HCT116 (cell line): ENCODE measurements at places on chromosomes 1 and 21. TPM values are rescaled to one million over a fixed set of nuclear protein-coding genes. Genes with fewer than 3 reads are reported as not detected.

The NSL1 gene
- total RNA-seq, result 36.4 TPM

The MRPL37 gene
- 132 TPM for total RNA-seq

The AGBL4 gene
- total RNA-seq, result not detected

The C1orf87 gene
- total RNA-seq, result not detected

The DISC1 gene
- total RNA-seq, result 1.8 TPM

The ITPKB gene
- total RNA-seq, result 4.4 TPM

The BSND gene
- not detected for total RNA-seq

The KRTAP21-2 gene
- not detected for total RNA-seq

The LMX1A gene
- total RNA-seq, result not detected

The AMY1A gene
- not detected for total RNA-seq

The MANEAL gene
- 17.3 TPM for total RNA-seq

The HMGCS2 gene
- 0.20 TPM for total RNA-seq

GRCh38 chr21:36424592-36424991 is 39.4 kb downstream of the CHAF1B start:
- DNase-seq, result no peak
- peaks cover 7% of the 10 kb centered on the region for H3K4me1 ChIP-seq
- H3K4me3 ChIP-seq, result no peak overlapping the region
- no peaks in the 10 kb centered on the region for H3K36me3 ChIP-seq
- no peaks in the 10 kb centered on the region for H3K27me3 ChIP-seq
- H3K27ac ChIP-seq, result no peak overlapping the region

- H3K27me3 ChIP-seq, result no peaks in the 10 kb centered on the region
- no peak for DNase-seq
- H3K27ac ChIP-seq, result no peak overlapping the region
Measured at GRCh38 chr1:31503570-31503969, 72.7 kb upstream of the TINAGL1 start.

- no peaks in the 10 kb centered on the region for H3K36me3 ChIP-seq
- no peak overlapping the region for H3K4me3 ChIP-seq
- no peak for DNase-seq
- peaks cover 85% of the 10 kb centered on the region for H3K27me3 ChIP-seq
- no peak overlapping the region for H3K27ac ChIP-seq
Measured at GRCh38 chr1:34650800-34651199, 104.0 kb upstream of the GJB5 start.

GRCh38 chr1:74485622-74486021 is 26.8 kb downstream of the LRRC53 start:
- no peaks in the 10 kb centered on the region for H3K36me3 ChIP-seq
- no peak overlapping the region for H3K27ac ChIP-seq
- no peak overlapping the region for H3K4me3 ChIP-seq
- peaks cover 18% of the 10 kb centered on the region; the same call in 1 of the 2 replicates for H3K27me3 ChIP-seq

DNA sequence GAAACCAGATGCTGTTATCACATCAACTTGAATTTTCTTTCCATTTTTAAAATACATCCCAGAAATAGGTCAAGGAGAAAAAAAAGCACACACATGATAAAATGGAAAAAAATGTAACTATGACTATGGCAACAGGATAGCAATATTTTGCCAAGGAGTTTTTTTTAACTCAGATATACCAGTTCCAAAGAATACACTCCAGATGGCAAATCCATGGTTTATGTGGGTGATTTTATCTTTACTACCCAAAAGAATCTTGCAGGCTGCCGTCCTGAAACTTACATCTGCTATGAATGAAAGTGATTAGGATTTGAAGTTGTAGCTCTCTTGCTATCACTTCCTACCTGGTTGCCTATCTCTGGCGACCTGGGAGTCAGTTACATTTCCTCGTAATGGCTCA is 91.0 kb upstream of the PLPPR4 start:
- H3K36me3 ChIP-seq, result no peaks in the 10 kb centered on the region
- no peaks in the 10 kb centered on the region for H3K27me3 ChIP-seq
- no peak for DNase-seq
- H3K4me1 ChIP-seq, result no peaks in the 10 kb centered on the region; the same call in 1 of the 2 replicates
- H3K4me3 ChIP-seq, result no peak overlapping the region

DNA sequence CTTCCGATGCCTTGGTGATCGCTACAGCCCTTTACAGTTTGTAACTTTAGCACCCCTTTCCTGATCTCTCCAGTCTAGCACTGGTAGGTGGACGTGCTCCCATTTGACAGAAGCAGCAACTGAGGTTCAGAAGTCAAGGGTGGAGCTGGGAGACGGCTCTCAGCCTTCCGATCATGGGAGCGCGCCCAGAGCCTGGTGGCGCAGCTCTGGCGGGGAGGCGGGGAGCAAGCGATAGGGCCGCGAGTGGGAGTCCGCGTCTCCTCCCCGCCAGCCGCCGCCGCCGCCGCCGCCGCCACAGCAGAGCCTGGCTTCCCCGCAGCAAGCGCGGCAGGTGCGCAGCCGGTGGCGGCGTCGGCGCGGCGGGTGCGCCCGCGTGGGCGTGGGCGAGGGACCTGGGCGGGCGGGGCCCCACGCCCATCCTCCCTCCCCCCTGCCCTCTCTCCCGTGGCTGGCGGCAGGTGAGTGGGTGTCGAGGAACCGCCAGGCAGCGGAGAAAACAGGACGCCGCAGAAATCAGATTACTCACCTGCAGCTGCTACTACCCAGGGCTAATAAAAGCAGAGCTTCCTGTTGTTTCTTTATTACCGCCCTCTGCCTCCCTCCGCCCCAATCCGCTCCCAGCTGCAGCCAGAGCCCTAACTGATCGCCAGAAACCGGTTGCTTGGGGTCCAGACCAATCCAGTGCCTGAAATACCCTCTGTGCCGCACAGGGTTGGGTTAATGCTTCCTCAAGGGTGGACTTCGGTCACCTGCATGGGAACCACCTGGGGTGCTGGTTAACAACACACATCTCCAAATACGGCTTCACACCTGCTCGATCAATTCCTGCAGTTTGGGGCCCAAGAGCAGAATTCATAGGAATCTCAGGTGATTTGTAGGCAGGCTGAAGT is 60.2 kb upstream of the ID3 start:
- H3K27ac ChIP-seq, result no peak overlapping the region; the same call in 1 of the 2 replicates
- H3K4me1 ChIP-seq, result peaks cover 11% of the 10 kb centered on the region
- H3K27me3 ChIP-seq, result no peaks in the 10 kb centered on the region
- H3K4me3 ChIP-seq, result peak overlapping the region; percentile 35
- H3K36me3 ChIP-seq, result no peaks in the 10 kb centered on the region

GRCh38 chr1:241048622-241049021 is 308.4 kb downstream of the RGS7 start:
- H3K27ac ChIP-seq, result no peak overlapping the region
- H3K27me3 ChIP-seq, result no peaks in the 10 kb centered on the region
- no peaks in the 10 kb centered on the region for H3K36me3 ChIP-seq
- no peaks in the 10 kb centered on the region for H3K4me1 ChIP-seq

DNA sequence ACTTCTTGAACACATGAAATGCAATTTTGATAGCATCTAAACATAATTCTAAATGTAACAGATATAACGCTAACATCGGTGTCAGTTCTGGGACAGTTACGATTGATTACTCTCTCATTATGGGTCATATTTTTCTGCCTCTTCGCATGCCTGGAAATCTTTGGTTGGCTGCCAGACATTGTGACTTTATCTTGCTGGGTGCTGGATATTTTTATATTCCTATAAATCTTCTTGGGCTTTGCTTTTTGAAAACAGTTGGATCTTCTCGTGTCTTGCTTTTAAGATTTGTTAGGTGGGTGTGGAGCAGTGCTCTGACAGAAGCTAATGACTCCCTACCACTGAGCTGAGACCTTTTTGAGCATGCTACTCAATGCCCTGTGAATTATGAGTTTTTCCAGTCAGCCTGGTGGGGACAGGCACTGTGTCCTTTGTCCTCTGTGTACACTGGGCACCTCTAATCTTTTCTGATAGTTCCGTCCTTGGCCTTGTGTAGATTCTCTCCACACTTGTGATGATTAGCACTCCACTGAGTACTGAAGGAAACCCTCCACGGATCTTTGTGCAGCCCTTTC is 28.0 kb upstream of the EDARADD start:
- H3K4me3 ChIP-seq, result no peak overlapping the region
- H3K27me3 ChIP-seq, result no peaks in the 10 kb centered on the region
- H3K4me1 ChIP-seq, result no peaks in the 10 kb centered on the region

DNA sequence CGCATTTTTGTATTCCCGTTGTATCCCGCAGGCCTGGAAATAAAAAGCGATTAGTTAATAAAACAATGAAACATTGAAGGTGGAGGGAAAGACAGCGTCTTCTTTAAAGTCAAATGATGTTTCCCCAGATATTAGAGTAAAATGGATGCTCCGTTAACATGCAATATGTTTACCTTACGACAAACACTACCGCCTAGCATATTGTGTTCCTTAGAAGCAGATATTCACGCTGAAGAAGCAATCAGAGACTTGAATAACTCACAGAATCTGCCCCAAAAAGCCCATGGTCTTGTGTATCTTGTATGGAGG is 583 bp upstream of the B4GALT3 start:
- peaks cover 32% of the 10 kb centered on the region for H3K4me1 ChIP-seq
- DNase-seq, result no peak
- peak overlapping the region; percentile 93 for H3K4me3 ChIP-seq

DNA sequence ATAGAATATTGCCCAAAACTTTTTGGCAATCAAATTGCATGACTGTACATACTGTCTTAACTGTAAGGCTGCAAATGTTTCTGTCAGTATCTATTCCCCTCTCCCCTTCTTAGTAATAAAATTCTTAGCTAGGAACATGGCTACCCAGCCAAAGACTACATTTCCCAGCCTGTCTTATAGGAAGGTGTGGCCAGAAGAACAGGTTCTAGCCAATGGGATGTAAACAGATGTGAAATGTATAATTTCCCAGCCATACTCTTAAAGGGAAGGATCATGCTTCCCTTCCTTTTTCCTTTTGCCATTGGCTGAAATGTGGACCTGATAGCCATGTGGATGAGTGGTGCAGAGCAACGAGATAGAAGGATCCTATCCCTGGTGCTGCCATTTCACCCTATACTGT is 7.0 kb upstream of the HIVEP3 start:
- no peak for DNase-seq
- H3K4me1 ChIP-seq, result peaks cover 8% of the 10 kb centered on the region

- no peak overlapping the region for H3K27ac ChIP-seq
- H3K27me3 ChIP-seq, result peaks cover 52% of the 10 kb centered on the region
- H3K36me3 ChIP-seq, result no peaks in the 10 kb centered on the region
- no peak for DNase-seq
- no peaks in the 10 kb centered on the region for H3K4me1 ChIP-seq
Measured at GRCh38 chr1:7110321-7110720, 325.1 kb downstream of the CAMTA1 start.

DNA sequence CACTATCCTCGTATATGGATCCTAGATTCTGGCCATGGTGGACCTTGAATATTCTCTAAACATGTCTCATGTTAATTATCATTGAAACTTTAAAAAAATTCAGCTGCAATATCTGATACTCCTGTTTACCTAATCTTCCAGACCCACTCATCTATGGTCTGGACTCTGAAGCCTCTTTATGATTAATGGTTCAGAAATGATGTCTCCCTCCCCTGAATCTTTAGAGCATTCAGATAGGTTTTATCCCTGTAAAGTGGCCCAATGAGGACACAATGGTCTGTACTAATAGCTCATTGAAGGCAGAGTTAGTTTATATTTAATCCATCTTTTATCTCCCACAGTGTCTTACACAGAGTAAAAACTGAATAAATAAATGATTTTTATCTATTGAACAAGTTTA is 53.0 kb upstream of the DUSP10 start:
- H3K27ac ChIP-seq, result no peak overlapping the region
- H3K27me3 ChIP-seq, result no peaks in the 10 kb centered on the region
- no peak overlapping the region for H3K4me3 ChIP-seq
- H3K4me1 ChIP-seq, result no peaks in the 10 kb centered on the region
- no peak for DNase-seq

GRCh38 chr1:93814795-93815340 is 64.1 kb downstream of the DNTTIP2 start:
- H3K27me3 ChIP-seq, result no peaks in the 10 kb centered on the region
- peaks cover 34% of the 10 kb centered on the region for H3K4me1 ChIP-seq
- no peaks in the 10 kb centered on the region for H3K36me3 ChIP-seq
- H3K4me3 ChIP-seq, result no peak overlapping the region

- DNase-seq, result no peak
- no peaks in the 10 kb centered on the region for H3K27me3 ChIP-seq
- H3K4me3 ChIP-seq, result no peak overlapping the region
- H3K36me3 ChIP-seq, result no peaks in the 10 kb centered on the region
- no peak overlapping the region for H3K27ac ChIP-seq
Measured at GRCh38 chr1:118049981-118050380, 120.4 kb downstream of the WDR3 start.

GRCh38 chr21:28427394-28428022 is 565.2 kb downstream of the LTN1 start:
- H3K4me3 ChIP-seq, result no peak overlapping the region
- no peaks in the 10 kb centered on the region for H3K36me3 ChIP-seq
- no peaks in the 10 kb centered on the region for H3K27me3 ChIP-seq
- no peaks in the 10 kb centered on the region for H3K4me1 ChIP-seq
- no peak overlapping the region for H3K27ac ChIP-seq

GRCh38 chr1:6178751-6179563 is 1.2 kb downstream of the CHD5 start:
- H3K27me3 ChIP-seq, result no peaks in the 10 kb centered on the region
- H3K4me1 ChIP-seq, result peaks cover 12% of the 10 kb centered on the region
- peak overlapping the region; percentile 20 for H3K4me3 ChIP-seq

GRCh38 chr1:156468693-156469345 is 31.8 kb downstream of the MEF2D start:
- H3K27me3 ChIP-seq, result no peaks in the 10 kb centered on the region
- DNase-seq, result no peak
- peaks cover 7% of the 10 kb centered on the region for H3K36me3 ChIP-seq
- H3K27ac ChIP-seq, result no peak overlapping the region

GRCh38 chr1:25461849-25462248 is 31.2 kb downstream of the MACO1 start:
- no peaks in the 10 kb centered on the region for H3K36me3 ChIP-seq
- H3K4me3 ChIP-seq, result no peak overlapping the region
- H3K27me3 ChIP-seq, result no peaks in the 10 kb centered on the region
- H3K4me1 ChIP-seq, result no peaks in the 10 kb centered on the region
- DNase-seq, result no peak

- no peak overlapping the region for H3K4me3 ChIP-seq
- H3K27ac ChIP-seq, result no peak overlapping the region
- no peaks in the 10 kb centered on the region for H3K27me3 ChIP-seq
- H3K4me1 ChIP-seq, result no peaks in the 10 kb centered on the region
Measured at GRCh38 chr1:15116966-15117365, 36.6 kb upstream of the TMEM51 start.

GRCh38 chr1:82704393-82704792 is 903.7 kb downstream of the ADGRL2 start:
- no peak overlapping the region for H3K27ac ChIP-seq
- H3K4me3 ChIP-seq, result no peak overlapping the region
- DNase-seq, result no peak

DNA sequence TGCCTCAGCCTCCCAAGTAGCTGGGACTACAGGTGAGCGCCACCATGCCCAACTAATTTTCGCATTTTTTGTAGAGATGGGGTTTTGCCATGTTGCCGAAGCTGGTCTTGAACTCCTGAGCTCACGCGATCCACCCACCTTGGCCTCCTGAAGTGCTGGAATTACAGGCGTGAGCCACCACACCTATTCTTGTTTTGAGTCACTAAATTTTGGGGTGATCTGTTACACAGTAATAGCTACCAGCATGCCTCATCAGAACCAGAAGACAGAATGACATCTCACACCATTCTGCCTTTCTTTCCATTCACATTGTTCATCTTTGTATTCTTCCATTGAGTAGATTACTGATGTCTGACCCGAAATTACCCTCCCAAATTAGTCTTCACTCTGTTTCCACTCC is 9.1 kb downstream of the RHBDL2 start:
- no peak overlapping the region for H3K27ac ChIP-seq
- no peaks in the 10 kb centered on the region for H3K36me3 ChIP-seq
- no peaks in the 10 kb centered on the region for H3K27me3 ChIP-seq
- DNase-seq, result no peak

GRCh38 chr1:31416101-31416736 is 3.2 kb downstream of the SERINC2 start:
- H3K27ac ChIP-seq, result no peak overlapping the region
- DNase-seq, result no peak
- no peaks in the 10 kb centered on the region for H3K27me3 ChIP-seq

GRCh38 chr1:12485231-12486058 is 132.6 kb downstream of the DHRS3 start:
- H3K27me3 ChIP-seq, result no peaks in the 10 kb centered on the region
- H3K36me3 ChIP-seq, result no peaks in the 10 kb centered on the region
- DNase-seq, result no peak
- peaks cover 90% of the 10 kb centered on the region for H3K4me1 ChIP-seq
